ENCODE measurements at places on chromosomes 16 and 17.

GRCh38 chr17:50464736-50465135 is 3.9 kb downstream of the CHAD start:
- no peak for DNase-seq

DNA sequence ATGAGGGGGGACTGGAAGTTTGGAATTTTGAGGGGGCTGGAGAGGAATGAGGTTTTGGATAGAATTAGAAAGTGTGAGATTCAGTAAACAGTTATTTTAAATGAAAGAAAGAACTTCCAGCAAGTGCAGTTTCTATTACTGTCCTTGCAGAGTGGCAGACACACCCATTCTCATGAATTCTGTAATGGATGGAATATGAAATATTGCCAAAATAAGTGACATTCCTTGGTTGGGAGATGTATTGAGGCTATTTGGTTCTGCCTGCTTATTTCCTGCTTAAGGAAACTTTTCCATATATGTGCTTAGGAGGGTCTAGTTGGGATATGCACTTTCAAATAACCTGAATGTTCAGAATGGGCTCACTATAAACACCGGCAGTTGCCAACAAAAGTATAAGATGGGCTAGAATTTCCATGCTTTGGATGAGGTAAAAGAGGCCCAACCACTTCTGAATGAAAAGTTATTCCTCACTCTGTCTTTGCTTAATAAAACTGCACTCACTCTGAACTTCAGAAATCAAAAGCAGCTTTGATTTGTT is 434.4 kb downstream of the CA10 start:
- no peak for DNase-seq

GRCh38 chr16:29708917-29709600 is 30.1 kb downstream of the QPRT start:
- no peak for DNase-seq

GRCh38 chr17:61504697-61505096 is 52.5 kb downstream of the TBX4 start:
- no peak for DNase-seq

- DNase-seq = no peak
Measured at GRCh38 chr16:29658705-29659104, 4.3 kb upstream of the SPN start.

DNA sequence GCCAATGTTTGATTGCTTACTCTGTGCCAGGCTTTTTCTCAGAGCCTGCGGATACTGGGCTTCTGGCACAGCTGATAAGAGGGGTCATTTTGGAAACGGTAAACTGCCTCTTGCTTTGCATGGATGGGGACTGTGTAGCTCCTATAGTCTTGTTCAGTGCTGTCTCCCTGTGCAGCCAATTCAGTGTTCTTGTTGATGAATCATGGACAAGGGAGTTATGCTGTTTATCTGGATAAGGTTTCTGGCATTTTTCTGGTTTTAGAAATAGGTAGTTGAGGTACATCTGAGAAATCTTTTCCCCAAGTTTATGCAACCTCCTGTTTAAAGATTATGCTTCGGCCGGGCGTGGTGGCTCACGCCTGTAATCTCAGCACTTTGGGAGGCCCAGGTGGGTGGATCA is 16.7 kb upstream of the TANGO6 start:
- DNase-seq = no peak

DNA sequence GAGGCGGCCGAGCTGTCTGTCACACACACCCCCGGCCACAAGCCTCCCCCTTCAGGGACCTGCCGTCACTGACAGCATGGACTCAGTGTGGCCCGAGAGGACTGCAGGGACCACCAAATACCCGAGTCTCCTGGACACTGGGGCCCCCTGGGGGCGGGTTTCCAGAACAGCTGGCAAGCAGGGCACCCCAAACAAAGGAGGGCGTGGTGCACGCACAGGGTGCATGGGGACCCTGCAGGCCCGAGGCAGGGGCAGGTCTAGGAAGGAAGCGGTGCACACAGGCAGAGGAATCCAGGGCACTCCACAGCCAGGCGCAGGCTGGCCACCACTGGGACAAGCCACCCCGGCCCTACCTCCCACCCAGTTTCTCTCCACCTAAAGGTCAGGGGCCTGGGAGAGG is 28.7 kb upstream of the ENPP7 start:
- no peak for DNase-seq

DNA sequence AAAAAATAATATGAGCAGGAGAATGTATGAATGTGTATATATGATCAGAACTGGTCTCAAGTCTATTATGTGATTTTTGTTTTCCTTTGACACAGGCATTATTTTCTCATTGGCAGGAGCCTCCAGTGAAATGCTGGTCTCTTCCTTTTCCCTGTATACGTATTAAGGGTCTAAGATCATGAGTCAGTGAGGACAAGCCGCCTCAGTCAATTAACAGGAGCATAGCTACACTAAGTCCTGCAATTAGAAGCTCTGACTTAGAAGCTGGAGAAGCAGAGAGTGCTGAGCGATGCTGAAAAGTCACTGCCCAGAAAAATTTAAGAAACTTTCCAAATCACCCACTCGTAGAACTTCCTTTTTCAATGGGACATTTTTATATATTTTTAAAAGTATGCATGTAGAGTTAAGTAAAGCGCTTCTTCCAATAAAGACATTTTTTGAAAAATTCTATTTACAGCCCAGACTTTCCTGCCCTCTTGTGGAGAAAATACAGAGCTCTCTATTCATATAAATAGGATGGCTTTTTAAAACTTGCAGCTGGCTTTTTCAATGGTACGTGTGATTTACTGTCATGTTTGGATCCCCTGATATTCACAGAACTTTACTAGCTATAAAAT is 70.2 kb upstream of the PSMD7 start:
- no peak for DNase-seq

GRCh38 chr16:1261131-1261892 is 5.4 kb downstream of the TPSD1 start:
- no peak for DNase-seq

DNA sequence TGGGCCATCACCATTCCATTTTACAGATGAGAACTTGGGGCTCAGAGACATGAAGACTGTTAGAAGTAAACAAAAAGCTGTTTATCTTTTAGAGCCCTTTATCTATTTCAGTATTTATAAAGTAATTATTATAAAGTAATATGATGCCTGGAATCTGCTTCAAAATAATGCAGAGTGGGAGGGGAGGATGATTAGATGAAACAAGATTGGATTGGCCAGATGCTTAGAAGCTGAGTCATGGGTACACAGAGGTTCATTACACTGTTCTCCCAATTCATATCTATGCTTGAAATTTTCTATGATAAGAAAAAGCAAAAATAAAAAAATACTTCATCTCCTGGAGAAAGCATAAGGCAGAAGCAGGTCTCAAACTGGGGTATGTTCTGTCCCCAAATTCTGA is 29.4 kb downstream of the TOM1L2 start:
- DNase-seq = no peak

GRCh38 chr16:12366313-12366712 is 389.8 kb downstream of the SNX29 start:
- no peak for DNase-seq

DNA sequence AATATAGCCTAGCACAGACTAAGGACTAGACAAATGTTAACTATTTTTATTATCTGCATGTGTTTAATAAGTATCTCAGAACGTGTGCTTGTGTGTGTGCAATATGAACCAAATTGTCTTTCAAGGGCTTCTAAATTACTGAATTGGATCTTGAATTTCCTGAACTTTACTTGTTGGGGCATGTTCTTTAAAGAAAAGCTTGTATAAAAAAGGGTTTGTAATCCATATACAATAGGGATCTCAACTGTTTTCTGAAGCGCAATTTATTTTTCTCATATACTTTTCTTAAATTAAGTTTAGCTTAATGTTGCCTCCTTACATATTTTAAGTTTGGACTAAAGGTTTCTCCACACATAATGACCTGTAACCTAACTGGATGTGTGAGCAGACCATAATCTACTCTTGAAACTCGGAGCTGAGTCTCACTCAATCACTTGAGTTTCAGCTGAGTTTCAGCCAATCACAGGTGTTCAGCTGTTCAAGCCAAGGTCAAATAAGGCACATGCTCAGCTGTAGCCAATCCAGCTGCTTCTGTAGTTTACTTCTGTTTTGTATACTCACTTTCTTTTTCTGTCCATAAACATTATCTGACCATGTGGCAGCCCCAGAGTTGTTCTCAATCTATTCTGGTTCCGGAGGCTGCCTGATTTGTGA is 72.3 kb downstream of the CDK5R1 start:
- DNase-seq = no peak

- no peak for DNase-seq
Measured at GRCh38 chr17:38463451-38463858, 35.2 kb downstream of the ARHGAP23 start.

GRCh38 chr16:12531937-12532336 is 271.8 kb downstream of the CPPED1 start:
- no peak for DNase-seq

GRCh38 chr17:62187681-62188080 is 122.6 kb upstream of the MED13 start:
- DNase-seq = no peak

DNA sequence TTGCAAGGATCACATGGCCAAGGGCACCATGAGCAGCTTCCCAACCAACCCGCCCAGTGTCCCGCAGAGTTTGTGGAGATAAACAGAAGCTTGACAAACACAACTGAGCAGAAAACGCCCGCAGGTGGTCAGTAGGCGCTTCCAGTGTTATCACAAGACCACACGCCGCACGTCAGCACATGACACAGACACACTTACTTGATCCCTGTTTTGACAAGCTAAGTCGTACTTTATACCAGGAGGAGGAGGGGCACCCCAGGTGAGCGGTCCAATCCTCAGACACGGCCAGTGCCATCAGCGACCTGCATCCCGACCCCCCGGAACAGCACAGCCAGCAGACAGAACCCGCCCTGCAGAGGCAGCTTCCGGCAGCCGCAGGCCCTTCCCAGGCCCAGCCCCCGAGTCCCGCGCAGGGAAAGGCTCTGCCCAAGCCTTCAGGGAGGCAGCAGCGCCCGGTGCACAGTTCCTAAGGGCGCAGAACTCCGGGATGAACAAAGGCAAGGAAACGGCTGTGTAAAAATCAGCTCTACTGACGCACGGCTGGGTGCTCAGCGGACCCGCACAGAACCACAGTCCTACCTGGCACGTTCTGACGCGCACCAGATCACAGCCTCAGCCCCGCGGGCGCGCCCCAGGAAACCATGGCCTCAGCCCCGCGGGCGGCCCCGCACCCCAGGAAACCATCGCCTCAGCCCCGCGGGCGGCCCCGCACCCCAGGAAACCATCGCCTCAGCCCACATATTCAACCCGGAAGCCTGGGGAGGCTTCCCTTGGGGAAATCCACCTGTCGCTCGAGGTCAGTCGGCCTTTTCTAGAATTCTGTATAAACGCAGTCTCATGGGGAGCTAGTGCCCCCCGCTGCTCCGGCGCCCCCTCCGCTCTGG is 27.8 kb downstream of the AXIN1 start:
- peak; percentile 43 for DNase-seq

DNA sequence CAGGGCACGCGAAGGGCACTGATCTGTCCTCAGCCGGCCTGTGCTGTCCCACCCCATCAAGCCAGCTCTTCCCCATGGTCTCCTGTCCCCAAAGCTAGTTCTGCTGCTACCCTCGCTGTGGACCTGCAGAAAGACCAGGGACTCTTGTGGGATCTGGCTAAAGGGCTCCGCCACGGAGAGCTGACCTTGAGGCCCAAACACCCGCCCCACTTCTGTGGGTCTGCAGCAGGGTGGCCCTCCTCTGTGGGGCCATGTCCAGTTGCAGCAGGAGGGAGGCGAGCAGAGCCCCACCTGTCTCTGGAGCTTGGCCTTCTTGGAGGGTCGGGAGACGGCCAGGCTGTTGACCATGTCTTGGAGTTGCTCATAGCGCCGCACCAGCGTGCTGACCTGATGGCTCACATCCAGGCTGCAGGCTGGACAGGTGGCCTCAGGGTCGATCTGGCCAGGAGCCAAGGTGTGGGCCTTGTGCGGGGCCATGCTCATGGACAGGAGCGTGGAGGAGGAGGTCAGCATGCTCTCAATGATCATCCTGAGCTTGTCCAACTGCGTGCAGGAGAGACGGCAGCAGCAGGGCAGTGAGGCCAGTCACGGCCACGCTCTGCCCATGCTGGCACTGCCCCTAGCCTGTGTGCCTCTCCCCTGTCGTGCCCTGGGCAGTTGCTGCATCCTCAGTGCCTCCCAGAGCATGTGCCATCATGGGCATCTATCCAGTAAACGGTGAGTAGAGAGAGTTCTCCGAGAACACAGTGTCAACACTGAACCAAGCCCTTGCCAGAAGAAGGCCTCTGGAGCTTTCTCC is 16.6 kb downstream of the UBALD2 start:
- no peak for DNase-seq

DNA sequence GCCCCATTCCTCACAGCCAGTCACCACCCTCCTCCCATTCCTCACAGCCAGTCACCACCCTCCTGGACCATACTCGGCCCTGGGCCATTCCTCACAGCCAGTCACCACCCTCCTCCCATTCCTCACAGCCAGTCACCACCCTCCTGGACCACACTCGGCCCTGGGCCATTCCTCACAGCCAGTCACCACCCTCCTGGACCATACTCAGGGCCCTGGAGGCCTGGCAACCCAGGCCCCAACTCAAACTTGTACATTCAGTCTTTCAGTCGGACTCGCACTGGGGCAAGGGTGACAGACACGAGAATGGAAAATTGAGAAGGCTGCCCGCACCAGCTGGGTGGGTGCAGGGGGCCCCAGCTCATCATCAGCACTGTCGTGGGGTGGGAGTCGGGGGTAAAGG is 30.4 kb upstream of the FOXK2 start:
- no peak for DNase-seq

GRCh38 chr16:75088216-75088615 is 28.4 kb downstream of the LDHD start:
- DNase-seq = no peak

DNA sequence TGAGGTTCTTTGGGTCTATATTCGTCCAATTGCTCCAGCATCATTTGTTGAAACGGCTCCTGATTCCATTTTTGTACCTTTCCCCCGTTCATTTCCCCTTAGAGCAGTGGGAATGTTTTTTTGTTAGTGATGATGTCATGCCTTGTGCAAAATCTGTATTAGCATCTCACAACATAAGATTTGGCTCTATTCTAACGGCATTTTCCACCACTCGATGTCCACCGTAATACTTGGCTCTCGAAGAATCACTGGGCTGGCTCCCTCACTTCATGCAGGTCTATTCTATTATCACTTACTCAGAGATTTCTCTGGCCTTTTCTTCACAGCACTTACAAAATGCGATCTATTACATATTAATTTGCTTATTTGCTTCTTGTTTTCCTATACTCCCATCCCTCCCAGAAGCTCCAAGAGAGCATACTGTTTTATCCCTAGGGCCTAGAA is 571 bp upstream of the NME1 start:
- DNase-seq = no peak

- no peak for DNase-seq
Measured at GRCh38 chr17:77501751-77502625, 361.2 kb downstream of the SEC14L1 start.

DNA sequence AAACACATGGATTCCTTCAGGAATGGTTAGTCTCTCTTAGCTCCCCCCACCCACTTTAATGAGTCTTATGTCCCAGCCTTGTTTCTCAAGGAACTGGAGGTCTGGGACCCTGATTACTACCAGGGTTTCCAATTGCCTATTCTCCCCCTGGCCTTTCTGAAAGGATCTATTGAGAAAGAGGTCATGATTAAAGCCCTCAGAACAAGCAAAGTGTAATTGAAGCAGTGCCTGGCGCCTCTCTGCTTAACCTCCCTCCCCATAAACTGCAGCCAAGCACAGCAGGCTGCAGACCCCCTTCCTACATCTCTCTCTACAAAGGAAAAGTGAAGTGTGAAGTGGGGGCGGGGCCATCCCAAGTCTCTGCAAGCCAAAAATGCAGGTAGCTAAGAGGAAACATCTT is 159.7 kb upstream of the CDH11 start:
- DNase-seq = no peak

- no peak for DNase-seq
Measured at GRCh38 chr16:24969071-24969470, 46.1 kb downstream of the ARHGAP17 start.

- DNase-seq = no peak
Measured at GRCh38 chr16:12002447-12003006, 26.0 kb downstream of the SNX29 start.

All from activated T-cell treated with anti-CD3 and anti-CD28 coated beads for 1 hour (primary cell).